LNCaP clone FGC (cell line): ENCODE measurements at places on chromosomes 2 and 18.

- DNase-seq = no peak
Measured at GRCh38 chr2:58594175-58594574, 353.1 kb upstream of the FANCL start.

GRCh38 chr2:223949241-223949840 lies 4.2 kb upstream of the WDFY1 start:
- DNase-seq = no peak

- DNase-seq = no peak
Measured at GRCh38 chr2:240023792-240024191, 1.4 kb downstream of the NDUFA10 start.

- DNase-seq = no peak
Measured at GRCh38 chr2:227890495-227891079, 19.2 kb downstream of the DAW1 start.

DNA sequence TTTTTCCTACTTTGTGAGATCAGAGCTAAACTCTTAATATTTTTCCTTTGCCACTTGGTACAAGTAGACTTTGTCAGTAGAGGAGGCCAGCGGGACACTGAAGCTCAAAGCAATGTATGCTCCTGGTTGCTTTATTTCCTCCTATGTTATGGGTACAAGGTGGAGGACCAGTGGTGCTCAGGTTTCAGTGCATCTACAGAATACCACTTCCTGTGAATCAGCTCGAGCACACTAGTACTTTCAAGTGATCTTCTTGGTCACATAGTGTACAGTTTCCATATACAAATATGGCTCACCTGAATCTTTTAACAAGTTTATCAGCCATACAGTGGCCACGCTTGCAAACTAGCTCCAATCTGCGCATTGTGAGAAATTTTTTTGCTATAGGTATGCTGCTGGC lies 1674.8 kb upstream of the TMEFF2 start:
- no peak for DNase-seq

DNA sequence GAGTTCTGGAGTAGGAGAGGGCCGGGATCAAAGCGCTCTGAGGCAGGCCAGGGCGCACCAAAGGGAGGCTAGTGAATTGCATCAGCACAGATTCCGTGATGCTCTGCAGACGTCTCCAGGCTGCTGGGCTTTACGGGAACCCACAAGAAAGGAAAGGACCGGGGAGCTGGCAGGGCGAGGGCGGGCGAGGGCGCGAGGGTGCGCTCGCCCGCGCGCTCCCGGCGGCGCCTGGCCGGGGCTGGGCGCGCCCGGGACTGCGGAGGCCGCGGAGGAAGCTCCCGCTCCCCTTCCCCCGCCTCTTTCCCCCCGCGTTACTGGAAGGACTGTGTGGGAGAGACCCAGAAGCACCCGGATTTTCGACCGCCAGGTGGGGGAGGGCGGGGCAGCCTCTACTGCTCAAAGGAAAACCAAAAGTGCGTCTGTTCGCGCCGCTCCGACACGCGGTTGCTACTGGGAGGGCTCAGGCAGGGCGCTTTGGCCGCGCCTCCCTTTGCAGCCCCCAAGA lies 2.4 kb upstream of the FOSL2 start:
- DNase-seq = no peak

DNA sequence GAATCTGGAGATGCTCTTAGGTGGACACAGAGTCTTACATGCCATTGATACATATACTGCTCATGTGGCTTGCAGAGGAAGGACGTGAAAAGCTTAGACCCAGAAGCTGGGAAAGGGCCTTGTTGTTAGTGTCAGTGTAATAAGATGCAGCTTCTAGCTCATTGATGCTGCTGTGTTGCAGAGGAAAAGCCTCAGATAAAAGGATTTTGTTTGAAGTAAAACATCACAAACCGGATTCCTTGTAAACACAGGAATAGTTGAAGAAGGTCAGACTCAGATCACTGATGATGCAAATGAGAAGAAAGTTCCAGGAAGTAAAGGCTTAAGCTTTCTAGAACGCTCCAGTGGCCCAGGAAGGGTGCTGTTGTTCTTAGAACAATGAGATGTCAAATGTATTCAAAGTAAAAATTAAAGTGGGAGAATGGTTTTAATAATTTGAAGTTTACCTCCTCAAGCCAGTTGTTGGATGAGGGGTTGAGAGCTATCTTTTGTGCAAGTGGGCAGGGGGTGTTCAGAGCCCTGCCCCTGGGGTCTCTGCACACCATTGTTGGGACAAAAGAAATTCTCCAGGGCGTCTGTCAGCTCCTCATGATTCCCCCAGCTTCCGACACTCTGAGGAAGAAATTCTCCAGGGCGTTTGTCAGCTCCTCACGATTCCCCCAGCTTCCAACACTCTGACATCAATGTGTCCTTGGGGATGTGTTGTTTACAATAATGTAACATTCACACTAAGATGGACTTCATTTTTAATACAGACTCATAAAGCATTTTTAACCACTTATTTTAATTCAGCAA lies 61.3 kb upstream of the CHMP1B start:
- DNase-seq = no peak

- DNase-seq = no peak
Measured at GRCh38 chr2:164574931-164575330, 46.4 kb downstream of the GRB14 start.

GRCh38 chr2:174325373-174326160 lies 9.2 kb upstream of the SP9 start:
- DNase-seq = no peak

GRCh38 chr2:239661334-239662312 lies 260.8 kb upstream of the HDAC4 start:
- DNase-seq = no peak

DNA sequence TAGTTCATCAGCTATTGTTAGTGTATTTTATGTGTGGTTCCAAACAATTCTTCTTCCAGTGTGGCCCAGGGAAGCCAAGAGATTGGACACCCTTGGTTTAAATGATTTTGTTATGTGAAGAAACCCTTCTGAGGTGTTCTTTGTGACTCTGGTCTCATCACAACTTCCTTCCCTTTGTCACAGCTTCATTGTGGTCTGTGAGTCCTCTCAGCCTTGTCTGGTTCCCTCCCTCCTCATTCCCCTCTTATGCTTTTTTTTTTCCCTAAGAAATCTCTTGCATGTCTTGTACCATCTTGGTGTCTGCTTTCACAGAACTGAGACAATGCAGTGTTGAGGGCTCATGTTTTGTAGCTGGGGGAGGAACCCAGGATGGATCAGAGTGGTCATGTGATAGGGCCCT lies 118.9 kb downstream of the TMEM182 start:
- DNase-seq = no peak

DNA sequence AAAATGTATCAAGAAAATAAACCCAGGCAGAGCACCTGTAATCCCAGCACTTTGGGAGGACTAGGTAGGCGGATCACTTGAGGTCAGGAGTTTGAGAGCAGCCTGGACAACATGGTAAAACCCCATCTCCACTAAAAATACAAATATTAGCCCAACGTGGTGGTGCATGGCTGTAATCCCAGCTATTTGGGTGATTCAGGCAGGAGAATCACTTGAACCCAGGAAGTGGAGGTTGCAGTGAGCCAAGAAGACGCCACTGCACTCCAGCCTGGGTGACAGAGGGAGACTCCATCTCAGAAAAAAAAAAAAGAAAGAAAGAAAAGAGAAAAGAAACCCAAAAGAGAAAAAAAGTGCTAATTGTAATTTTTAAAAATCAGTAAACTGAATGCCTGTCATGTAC lies 41.4 kb downstream of the DDX18 start:
- no peak for DNase-seq

- DNase-seq = no peak
Measured at GRCh38 chr2:105598829-105599698, 145.6 kb upstream of the NCK2 start.

DNA sequence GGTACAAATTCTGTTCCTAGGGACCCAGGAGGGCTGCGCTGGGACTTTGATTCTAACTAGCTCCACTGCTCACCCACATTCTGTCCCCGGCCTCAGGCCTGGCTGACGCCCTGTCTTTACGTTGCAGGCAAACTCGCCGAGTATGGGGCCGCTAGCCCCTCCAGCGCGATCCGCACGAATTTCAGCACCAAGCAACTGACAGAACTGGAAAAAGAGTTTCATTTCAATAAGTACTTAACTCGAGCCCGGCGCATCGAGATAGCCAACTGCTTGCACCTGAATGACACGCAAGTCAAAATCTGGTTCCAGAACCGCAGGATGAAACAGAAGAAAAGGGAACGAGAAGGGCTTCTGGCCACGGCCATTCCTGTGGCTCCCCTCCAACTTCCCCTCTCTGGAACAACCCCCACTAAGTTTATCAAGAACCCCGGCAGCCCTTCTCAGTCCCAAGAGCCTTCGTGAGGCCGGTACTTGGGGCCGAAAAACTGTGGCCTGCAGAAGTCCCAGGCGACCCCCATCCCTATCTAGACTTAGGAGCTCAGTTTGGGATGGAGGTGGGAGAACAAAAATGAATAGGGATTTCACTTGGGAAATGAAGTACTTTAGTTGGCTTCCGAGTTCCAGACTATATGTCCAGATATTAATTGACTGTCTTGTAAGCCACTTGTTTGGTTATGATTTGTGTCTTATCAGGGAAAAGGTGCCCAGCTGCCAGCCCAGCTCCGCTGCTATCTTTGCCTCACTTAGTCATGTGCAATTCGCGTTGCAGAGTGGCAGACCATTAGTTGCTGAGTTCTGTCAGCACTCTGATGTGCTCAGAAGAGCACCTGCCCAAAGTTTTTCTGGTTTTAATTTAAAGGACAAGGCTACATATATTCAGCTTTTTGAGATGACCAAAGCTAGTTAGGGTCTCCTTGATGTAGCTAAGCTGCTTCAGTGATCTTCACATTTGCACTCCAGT lies 1.5 kb downstream of the HOXD1 start:
- DNase-seq = no peak

DNA sequence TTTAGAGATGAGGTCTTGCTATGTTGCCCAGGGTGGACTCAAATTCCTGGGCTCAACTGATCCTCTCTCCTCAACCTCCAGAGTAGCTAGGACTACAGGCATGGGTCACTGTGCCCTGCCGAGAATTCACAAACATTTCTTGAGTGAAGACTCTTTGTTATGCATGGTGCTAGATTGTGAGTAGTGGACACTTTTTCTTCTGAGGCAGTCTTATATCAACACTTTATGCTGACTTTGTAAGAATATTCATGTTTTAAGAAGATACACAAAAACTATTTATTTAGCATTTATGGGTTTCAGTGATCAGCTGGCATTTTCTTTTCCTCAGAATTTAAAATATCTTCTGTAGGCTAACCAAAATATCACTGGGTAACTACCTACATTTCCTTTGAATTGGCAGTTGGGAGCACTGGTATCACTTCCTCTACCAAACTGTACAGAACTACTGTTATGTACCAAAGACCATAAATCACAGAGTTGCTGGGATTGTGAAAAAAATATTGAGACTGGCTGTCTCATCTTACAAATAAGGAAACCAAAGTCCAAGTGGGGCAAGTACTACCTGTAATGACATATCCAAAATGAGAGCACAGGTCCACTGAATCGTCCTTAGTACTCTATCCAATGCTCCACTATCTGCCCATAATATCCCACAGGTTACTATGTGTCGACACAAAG lies 34.0 kb downstream of the DOCK10 start:
- DNase-seq = no peak

GRCh38 chr2:2832657-2833056 lies 501.6 kb upstream of the MYT1L start:
- DNase-seq = no peak

- DNase-seq = no peak
Measured at GRCh38 chr2:33167622-33168245, 221.0 kb downstream of the LTBP1 start.

GRCh38 chr2:6827566-6828298 lies 38.0 kb downstream of the CMPK2 start:
- peak; percentile 64 for DNase-seq

GRCh38 chr2:229980431-229981184 lies 58.3 kb downstream of the FBXO36 start:
- DNase-seq = peak; percentile 77

- DNase-seq = no peak
Measured at GRCh38 chr2:141848191-141848590, 282.6 kb downstream of the LRP1B start.

GRCh38 chr18:50468807-50469206 lies 91.1 kb upstream of the MAPK4 start:
- DNase-seq = no peak

- no peak for DNase-seq
Measured at GRCh38 chr2:195407783-195408182, 249.2 kb upstream of the SLC39A10 start.

GRCh38 chr18:70116949-70117348 lies 88.5 kb downstream of the RTTN start:
- no peak for DNase-seq

- DNase-seq = no peak
Measured at GRCh38 chr2:96207073-96207773, 1.4 kb downstream of the STARD7 start.

GRCh38 chr2:151518802-151519201 lies 109.1 kb downstream of the RIF1 start:
- no peak for DNase-seq

DNA sequence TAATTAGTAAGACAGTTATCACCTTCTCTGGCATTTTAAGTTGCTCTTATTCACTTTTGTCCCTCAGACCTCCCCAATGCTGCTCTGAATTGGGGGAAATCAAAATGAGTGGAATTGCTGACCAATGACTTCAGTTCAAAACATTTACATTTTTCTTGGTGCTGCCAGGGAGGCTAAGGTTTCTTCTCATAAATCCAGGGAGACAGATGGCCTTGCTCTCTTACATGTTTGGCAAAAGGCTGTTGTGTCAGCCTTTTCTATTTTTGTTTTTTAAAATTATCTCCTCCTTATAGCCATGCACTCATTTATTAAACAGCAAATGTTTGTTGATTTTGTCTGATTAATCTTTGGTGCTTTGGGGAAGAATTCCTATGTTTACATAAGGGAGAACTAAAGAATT lies 82.0 kb downstream of the GALNT13 start:
- DNase-seq = no peak

- DNase-seq = no peak
Measured at GRCh38 chr2:6233993-6234392, 541.8 kb downstream of the SOX11 start.

DNA sequence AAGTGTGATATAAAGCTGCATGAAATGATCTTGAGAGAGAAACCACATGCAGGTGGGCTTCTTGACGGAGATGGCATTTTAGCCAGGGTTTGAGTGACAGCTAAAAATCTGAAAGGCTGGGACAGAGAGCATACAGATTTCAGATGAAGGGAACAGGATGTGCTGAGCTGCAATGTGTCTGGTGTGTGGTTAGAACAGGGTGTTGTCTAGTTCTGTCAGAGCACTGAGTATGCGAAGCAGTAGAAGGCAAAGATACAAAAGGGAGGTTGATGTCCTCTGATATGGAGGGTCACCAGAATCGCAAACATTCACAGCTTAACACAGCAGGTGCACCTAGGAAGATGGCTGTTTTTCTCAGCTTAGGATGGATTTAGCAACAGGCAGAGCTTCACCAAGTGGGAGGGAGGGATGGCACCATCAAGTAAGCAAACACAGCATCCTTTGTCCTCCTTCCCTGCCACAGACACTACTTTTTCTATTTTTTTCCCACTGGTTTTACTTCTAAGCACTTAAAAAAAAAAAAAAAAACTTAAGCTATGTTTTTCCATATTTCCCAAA lies 182.5 kb downstream of the TMX3 start:
- no peak for DNase-seq

DNA sequence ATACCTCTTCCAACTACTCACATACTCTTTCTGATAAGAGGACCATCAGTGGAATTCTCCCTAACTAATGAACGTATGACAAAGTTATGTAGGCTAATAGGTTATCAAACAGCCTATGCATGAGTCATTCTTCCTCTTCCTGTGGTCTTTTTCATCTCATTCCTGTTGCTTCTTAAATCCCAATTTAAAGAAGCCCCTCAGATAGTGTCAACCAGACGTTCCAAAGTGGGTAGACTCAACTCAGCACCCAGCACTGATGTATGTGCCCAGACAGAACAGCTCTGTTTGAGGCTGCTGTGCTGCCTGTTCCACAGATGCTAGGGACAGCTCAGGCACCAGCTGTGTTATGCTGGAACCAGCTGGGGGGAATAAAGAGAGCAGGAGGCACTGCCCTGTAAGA lies 52.6 kb downstream of the CXCR4 start:
- DNase-seq = no peak
